ENCODE measurements at places on chromosomes 4 and X.

DNA sequence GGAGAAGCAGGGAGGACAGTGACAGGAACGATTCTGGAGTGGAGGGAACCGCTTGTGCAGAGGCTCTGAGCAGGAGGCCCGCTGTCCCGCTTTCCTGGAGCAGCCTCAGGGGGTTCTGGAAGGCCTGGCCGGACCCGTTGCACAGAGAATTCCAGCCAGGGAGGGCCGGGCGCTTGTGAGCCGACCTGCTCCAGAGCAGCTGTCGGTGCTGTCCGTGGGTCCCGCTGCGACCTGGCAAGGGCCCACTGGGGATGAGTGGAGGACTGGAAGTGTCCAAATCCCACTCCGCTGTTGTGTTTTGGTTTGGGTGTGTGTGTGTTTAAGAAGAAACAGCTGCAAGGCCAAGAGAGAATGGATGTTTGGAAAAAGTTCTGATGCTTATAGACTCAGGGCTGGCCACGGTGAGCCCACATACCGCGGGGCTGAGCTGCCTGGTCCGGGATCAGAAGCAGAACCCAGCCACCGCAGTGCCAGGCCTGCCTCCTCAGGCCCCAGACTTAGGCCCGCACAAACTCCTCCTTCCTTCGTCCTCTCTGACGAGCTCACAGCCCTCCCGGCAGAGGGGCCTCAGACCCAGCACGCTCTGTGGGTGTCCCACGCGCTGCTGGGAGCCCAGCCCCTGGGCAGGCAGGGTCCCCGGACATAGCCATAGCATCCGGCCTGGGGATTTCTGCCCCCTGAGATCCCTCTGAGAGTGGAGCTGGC, 73.9 kb downstream of the HTRA3 start:
- DNase-seq: no peak

GRCh38 chr4:56215141-56215783, 172.0 kb downstream of the AASDH start:
- DNase-seq: no peak

GRCh38 chr4:41744572-41745291, 3.8 kb downstream of the PHOX2B start:
- DNase-seq: no peak

- DNase-seq: no peak
These were observed 60.4 kb downstream of the EFNB1 start for GRCh38 chrX:68889249-68889648.

GRCh38 chr4:150322646-150323045, 244.4 kb downstream of the DCLK2 start:
- DNase-seq: no peak

- no peak for DNase-seq
These were observed 47.3 kb downstream of the STIM2 start for GRCh38 chr4:26907731-26908599.

DNA sequence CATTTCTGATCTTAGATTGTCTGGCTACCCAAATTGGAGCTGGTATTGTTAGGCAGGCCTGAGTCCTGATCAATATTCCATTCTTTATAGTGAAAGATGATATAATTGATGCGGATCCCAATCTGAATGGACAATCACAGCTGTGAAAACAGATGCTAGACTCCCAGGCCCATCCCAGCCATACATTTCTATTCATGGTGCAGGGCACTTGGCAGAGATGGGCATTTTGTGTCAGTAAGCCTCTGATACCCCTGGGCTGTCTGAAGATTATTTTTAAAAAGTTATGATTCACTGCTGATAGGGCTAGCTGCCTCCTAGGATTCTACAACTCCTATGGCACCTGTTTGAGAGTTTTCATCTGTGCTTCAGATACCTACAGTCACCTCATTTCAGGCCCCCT, 61.2 kb upstream of the TSPAN7 start:
- DNase-seq: no peak

- no peak for DNase-seq
These were observed 92.2 kb upstream of the SLIT2 start for GRCh38 chr4:20159516-20159915.
